ENCODE measurements at places on chromosomes 6 and 20. TPM values are rescaled to one million over a fixed set of nuclear protein-coding genes. Genes with fewer than 3 reads are reported as not detected.
A peak's percentile ranks its signal among the peaks of the same experiment; 100 is the strongest.

DNA sequence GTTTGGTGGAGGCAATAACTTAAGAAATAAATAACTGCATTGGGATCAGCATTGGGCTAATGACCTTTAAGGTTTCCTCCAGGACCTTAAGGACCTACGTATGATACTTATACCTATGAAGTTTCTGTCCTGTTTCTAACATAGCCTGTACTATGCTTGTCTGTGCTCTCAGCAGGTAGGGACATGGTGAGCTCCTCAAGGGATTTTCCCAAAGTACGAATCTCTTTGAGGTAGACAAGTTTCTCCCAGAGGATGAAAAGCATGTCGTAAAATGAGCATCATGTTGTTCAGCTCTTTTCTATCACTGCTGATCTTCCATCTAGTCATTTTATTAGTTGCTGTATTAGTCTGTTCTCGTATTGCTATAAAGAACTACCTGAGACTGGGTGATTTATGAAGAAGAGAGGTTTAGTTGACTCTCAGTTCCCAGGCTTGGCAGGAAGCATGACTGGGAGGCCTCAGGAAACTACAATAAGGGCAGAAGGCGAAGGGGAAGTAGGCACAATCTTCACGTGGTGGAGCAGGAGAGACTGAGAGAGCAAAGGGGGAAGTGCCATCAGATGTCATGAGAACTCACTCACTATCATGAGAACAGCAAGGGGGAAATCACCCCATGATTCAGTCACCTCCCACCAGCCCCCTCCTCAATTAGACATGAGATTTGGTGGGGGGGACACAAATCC lies 77.8 kb upstream of the TGM3 start:
- DNase-seq, result no peak

- peak; percentile 86 for DNase-seq
Measured at GRCh38 chr20:38932457-38933120, 6.4 kb downstream of the FAM83D start.

DNA sequence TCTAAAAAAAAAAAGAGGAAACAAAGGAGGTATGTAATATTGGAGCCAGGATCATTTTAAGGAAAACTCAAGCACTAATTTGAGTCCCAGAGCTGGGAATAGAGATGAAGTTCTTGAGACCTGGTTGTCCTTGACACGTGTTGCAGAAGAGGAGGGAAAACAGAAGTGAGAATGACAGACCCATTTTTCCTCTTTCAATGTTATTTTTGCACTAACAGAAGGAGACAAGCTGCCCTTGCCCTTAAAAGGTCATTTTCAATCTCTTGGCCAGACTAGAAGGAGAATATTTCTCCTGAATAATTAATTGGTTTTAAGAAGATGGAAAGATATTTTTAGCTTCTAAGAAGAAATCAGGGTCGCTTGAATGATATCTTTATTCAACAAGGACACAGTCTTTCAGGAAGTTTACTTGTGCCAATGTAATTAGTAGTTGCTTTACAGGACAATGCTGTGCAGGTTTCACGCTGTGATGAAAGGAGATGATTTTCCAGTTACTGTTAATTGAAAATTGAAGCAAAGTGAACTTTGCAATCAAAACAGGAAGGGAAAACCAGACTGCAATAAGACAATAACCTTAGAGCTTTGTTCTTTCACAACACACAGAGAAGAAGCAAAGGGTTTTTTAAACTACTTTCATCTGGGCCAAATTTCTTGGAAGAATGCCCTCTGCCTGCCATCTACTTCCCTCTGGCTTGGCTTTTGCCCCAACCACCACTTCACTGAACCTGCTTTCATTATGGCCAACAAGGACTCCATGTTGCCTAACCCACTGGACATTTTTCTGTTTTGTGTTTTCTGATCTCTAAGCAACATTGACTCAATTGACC lies 107.8 kb upstream of the SHLD1 start:
- no peak for DNase-seq

DNA sequence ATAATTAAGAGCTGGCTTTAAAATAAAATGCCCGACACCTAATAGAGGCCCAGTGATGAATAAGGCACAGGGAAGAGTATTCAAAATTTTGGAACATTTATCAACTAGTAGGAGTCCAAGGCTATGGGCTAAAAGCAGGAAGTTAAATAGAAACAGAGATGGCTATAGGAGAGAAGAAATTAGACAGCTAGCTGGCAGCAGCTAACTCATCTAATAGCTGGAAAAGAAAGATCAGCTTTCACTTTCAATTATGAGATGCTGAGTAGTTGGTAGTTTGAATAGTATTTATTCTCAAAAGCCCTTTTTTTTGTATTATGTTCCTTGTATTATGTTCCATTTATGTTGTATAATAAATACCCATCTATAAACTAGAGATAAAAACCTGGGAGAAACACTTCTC lies 215.7 kb downstream of the SLC35F1 start:
- no peak for DNase-seq

FAM209B gene
- not detected for total RNA-seq

- no peak for DNase-seq
Measured at GRCh38 chr6:131923356-131923755, 27.8 kb downstream of the CCN2 start.

DNA sequence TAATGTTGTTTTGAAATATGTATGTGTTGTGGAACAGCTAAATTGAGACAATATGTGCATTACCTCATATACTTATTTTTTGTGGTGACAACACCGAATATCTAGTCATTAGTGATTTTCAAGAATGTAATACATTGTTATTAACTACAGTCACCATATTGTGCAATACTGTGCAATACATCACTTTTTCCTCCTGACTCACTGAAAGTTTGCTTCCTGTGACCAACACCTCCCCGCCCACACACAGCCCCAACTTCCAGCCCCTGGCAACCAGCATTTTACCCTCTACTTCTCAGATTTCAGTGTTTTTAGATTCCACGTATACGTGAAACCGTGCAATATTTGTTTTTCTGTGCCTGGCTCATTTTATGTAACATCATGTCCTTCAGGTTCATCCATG lies 627.9 kb downstream of the PRKN start:
- DNase-seq, result no peak

DNA sequence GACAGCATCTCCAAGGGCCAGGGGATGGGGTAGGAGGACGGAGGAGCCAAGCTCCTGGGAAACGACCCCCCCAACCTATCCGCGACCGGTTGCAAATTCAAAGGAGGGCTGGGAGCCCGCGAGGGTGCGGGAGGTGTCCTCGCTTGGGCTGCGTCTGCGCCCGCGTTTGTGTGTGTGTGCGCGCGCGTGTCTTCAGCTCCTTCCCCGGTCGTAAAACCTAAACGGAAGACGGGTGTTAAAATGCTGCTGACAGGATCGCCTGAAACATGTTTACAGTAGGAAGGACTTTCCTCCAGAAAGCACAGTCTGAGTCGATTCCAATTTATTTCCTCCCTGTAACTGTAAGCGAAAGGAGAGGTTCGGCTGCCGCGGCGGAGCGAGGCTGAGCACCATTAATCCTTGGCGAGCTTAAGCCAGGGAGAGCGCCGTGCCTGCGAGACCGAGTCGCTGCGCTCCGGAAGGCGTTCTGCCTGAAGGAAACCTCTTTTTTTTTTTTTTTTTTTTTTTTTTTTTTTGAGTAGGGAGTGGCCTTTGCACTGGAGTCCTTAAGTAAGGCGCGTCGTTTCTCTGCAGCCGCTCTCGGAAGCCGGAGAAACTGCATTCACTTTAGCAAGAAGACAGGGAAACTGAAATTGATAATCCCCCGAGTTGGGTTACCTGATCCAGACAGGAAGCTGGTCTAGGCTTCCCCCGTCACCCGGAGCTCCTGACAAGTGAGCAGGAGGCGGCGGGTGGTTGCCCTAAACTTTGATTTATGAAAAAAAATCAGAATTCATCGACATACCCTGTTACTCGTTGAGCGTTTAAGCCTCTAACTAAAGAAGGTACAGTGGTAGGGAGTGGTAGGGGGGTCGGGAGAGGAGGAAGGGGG lies 4.8 kb upstream of the SOX4 start:
- DNase-seq, result peak; percentile 87

CST9L gene
- total RNA-seq, result not detected

TCF21 gene
- total RNA-seq, result not detected

- no peak for DNase-seq
Measured at GRCh38 chr20:59323731-59324130, 23.3 kb downstream of the EDN3 start.

DNA sequence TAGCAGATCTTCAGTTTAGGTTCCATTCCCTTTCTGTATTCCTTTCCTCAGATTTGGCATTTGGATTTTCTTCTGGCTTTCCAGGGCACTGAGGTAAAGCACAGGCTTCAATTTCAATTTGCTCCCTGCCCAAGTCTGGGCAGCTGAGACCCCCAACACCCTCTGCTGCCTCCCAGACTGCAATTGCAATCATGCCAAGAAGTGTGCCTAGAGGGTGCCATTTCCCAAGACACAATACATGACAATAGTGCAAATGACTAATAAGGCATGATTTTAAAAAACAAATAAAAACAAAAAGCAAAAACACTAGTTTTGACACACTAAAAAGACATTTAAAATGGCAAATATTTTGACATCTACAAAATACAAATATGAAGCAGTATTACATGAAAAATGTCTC lies 364.8 kb downstream of the EPM2A start:
- DNase-seq, result no peak

VSTM2L gene
- 2.5 TPM for total RNA-seq

GRCh38 chr6:99512033-99512432 lies 3.2 kb downstream of the USP45 start:
- no peak for DNase-seq

GRCh38 chr6:168311410-168312124 lies 8.0 kb downstream of the DACT2 start:
- DNase-seq, result peak; percentile 36

MAS1L gene
- total RNA-seq, result not detected

DNA sequence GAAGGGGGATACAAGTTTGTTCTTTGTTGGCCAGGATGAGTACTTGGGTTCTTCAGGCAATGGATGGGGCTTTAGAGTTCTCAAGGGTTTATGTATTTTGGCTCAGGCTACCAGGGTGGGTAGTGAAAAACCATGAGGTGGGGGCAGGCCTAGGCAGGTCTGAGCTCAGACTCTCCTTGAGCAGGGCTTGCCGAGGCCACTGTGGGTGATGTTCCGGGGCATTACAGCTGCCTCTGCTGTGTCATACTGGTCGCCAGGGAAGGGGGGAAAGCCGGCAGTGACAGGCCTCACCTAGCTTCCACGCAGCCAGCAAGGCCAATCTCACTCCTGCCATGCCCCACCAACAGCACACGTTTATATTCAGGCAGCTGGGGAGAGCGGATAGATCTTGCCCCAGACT lies 79.6 kb downstream of the BCKDHB start:
- no peak for DNase-seq

DNA sequence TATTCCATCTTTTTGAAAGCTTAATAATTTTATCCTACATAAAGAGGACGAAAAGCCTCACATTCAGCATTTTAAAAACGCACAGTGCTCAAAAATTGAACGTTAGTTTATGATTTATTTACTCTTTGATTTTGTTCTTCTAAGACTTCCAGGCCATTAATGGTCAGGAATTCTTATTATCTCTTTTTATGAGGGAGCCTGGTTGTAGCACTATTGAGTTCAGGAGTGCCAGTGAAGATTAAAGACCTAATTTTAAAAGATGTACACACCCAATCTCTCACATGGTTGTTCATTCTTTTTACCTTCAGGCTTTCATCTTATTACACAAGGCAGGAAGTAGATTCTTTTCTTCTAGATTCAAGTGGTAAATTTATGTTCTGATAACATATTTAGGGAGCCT lies 68.6 kb downstream of the HDDC2 start:
- DNase-seq, result no peak

DNA sequence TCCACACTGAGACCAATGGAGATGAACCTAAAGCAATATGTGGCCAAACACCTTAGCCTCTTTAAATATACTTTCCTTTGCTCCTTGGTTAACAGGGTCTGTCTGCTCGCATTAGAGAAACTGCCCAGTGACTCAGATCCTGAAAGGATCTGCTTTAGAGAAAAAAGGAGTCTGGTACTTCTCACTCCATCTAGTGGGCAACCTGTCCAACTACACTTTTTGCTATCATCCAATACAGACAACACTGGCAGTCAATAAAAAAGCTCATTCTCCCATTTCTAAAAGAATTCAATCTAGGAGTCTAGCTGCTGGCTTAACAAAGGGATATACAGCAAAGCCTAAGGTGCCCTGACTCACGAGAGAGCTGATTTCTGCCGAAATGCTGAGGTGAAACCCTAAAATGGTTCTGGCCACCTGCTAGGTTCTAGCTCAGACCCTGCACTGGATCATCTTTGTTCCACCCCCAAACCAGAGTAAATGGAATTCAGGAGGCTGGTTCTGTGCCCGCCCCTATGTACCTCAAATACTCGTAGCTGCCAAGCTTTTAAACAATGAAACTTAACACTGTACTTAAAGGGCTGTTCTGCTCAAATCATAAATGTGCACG lies 11.5 kb downstream of the GNL1 start:
- DNase-seq, result peak; percentile 81

DNA sequence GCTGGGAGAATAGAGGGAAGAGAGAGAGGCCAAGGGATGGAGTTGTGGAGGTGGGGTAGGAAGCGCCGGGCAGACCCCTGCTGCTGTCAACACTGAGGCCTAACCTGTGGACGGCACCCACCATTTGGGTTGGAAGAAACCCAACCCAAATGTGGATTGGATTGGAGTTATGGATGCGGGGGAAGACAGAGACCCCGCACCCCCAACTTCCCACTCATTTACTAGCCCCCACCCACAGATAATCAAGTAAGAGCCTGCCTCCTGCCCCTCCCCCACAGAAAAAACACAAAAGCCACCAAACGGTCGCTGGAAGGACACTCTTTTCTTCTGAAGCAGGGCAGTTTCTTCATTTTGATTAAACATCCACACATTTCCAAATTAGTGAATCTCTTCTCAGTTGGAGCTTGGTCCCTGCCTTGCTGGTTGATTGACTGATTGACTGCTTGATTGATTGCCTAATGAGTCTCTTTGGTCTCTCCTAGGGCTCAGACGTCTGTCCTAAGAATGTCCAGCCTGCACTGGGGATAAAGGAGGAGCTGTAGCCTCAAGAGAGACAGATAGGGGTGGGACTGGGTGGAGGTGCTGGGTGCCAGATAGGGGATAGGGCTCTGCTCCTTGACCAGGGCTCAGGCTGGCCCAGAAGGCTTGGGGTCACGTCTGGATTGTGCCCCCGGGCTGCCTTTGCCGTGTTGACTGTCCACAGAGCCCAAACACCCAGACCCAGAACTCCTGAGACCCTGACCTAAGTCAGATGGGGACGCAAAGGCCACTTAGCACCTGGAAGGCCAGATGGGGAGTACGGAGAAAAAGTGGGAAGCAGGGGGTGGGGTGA lies 74.9 kb upstream of the FOXP4 start:
- no peak for DNase-seq

MYCT1 gene
- total RNA-seq, result 0.29 TPM

MYLK4 gene
- 0.36 TPM for total RNA-seq

ENPP5 gene
- 5.3 TPM for total RNA-seq

GRCh38 chr20:63580796-63581461 lies 6.9 kb upstream of the HELZ2 start:
- peak; percentile 92 for DNase-seq

MAD2L1BP gene
- 18.6 TPM for total RNA-seq

GRCh38 chr6:131164506-131164905 lies 29.2 kb downstream of the AKAP7 start:
- DNase-seq, result no peak
